ENCODE measurements at places on chromosomes 11 and 22. TPM values are rescaled to one million over a fixed set of nuclear protein-coding genes. Genes with fewer than 3 reads are reported as not detected.

DNA sequence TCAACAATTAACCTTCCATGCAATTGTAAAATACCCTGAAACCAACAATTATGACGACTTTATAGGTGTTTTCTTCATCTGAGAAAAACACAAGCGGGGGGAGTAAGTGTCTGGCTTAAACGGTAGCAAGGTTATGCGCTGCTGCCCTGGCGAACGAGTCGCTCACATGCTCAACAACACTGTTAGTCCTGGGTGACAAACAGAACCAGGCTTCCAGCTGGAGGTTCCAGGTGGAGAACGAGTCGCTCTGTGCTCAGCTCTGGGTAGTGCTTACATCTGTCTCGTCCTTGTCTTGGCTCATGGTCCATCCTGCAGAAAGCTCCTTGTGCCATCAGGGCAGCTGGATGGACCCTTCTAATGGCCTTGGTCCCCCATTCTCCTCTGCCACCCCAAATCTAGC is 48.2 kb downstream of the PC start:
- no peak for DNase-seq

Gene CCDC73
- total RNA-seq, result not detected

Gene CRYBB2
- not detected for total RNA-seq

Gene NPTXR
- 23.3 TPM for total RNA-seq

DNA sequence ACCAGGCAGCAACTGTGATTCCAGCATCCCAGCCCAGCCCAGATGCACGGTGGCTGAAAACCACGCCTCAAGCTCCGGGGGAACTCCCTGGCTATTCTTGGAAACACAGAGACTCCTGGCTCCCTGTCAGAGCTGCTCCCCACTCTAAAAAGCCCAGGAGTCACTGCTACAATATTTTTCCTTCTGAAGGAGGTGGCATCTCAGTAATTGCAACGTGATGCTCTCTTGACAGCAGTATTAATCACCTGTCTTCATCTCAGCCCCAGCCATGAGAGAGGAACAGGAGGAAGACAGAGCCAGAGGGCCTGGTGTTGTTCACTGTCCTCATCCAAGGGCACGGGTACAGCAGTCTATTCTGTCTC is 26.9 kb downstream of the DRD2 start:
- no peak for DNase-seq

GRCh38 chr22:40203572-40203971 is 25.8 kb downstream of the TNRC6B start:
- DNase-seq, result no peak

- no peak for DNase-seq
Measured at GRCh38 chr22:39215426-39216142, 29.2 kb downstream of the PDGFB start.

DNA sequence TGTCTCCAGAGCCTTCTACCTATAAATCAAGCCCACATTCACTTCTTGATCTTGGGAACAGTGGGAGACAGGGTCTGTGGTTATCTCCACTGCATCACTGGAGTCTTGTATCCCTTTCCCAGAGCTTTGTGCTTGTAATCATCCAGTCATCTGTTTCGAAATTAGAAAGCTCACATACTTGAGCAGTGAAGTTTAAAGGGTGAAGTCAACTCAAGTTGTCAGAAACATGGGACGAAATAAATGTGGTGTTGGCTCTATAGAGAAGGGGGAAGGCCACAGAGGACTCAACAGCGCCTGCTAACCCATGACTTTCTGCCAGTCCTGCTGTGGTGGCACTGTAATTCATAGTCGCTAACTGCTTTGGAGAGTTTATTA is 197.5 kb downstream of the DBX1 start:
- DNase-seq, result no peak

Gene OVCH2
- not detected for total RNA-seq

Gene MUC6
- total RNA-seq, result not detected

DNA sequence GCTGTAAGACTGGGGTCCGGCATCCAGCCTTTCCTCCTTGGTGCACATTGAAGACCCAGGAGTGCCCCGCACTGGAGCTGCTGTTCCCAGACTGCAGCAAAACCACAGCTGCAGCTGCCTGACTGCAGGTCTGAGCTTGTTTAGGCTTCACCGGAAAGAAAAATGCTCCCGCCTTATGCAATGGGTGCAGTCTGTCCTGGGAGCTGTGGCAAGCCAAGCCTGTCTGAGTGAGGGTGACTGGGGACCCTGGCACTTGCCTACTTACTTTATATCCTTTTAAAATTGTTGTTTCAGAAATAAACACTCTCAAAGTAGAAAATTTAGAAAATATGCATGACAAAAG is 23.3 kb upstream of the CD44 start:
- no peak for DNase-seq

Gene CYP2D6
- total RNA-seq, result 0.16 TPM

- no peak for DNase-seq
Measured at GRCh38 chr22:20061481-20061861, 18.6 kb upstream of the DGCR8 start.

Gene PATE2
- not detected for total RNA-seq

- no peak for DNase-seq
Measured at GRCh38 chr22:35846804-35847203, 129.1 kb downstream of the APOL5 start.

Gene BDNF
- 3.1 TPM for total RNA-seq

Gene MRGPRF
- 3.9 TPM for total RNA-seq
